ENCODE measurements at places on chromosomes 7 and 10.

GRCh38 chr7:18521236-18521589 lies 25.7 kb downstream of the HDAC9 start:
- no peak for DNase-seq

DNA sequence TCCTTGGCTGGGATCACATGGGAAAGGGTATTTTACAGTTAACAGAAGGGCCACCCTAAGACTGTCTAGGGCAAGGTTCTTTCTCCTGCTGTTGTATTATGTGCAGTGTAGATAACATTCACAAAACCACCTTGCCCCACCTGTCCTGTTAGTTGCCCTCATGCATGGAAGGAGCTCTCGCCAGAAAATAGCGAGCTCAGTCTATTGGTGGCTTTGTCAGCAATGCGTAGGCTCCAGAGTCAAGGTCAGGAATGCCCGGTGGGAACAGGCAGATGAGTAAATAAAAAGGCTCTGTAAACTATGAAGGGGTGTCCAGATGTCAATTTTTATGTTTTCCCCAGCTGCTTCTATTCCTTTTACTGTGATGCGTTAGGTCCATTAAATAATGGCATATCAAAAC lies 107.1 kb upstream of the WDR11 start:
- no peak for DNase-seq

DNA sequence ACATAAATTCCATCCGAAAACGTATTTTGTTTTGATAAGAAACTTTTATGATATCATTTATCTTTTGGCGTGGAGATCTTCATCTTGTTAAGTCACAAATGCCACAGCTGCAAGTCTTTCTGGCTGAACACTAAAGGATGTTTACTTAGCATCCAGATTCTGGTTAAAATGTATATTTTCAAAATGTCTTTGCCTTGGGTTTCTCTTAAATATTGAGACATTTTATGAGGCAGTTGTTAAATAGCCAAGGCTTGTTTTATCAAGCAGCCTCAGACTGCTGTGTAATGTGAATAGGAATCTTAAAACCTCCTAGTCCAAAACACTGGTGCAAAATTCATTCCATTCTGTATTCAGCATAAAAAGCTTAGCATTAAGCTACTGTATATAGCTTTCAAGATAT lies 136.3 kb upstream of the FZD1 start:
- DNase-seq = no peak

DNA sequence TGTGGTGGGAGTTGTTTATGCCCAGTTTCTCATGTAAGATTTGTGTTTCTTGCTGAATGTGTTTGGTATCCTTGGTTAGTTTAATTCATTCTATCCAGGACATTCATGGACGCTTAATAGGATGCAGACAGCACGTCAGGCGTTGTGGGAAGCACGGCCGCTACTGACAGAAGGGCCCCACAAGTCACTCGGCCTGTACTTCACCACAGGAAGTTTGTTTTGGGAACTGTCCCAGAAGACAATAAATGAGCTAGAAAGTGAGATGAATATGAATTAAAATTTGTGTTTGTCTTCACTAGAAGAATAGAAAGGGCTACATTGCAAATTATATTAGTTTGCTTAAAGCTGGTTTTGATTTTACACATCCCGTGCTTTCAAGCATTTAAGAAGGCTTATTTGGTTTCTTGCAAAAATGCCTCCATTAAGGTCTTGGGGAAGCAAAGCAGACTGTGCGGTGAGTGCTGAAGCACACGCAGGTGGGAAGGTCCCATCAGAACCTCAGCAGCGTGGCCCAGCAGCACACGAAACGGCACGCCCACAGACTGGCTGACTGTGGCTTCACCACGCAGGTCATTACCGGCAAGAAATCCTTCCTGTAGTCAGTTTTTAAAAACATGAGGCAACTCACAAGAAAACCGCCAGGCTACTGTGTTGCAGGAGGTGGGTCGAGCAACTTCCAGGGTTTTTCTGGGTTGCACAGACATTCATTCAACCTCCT lies 74.1 kb downstream of the VIPR2 start:
- DNase-seq = no peak

GRCh38 chr10:1183033-1183396 lies 126.8 kb downstream of the WDR37 start:
- DNase-seq = no peak

- DNase-seq = no peak
Measured at GRCh38 chr7:137940656-137941518, 61.0 kb downstream of the CREB3L2 start.

DNA sequence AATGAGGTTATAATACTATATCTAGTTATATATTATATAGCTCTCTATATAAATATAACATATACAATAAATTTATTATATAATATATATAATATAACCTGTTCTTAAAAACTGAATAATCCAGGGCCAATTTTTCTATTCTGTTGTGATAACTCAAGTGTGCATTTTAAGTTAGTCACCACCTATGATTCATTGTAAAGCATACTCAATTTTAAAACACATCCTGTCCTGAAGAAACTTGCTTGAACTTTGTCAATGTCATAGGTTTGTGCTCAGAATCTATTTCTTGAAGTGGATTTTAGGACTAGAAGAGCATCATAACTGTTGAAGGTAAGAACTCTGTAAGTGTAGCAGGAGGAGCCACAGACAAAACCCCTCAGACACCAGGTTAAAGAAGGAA lies 1209.8 kb downstream of the REEP3 start:
- no peak for DNase-seq

Measured in iPS DF 6.9 (cell line).